ENCODE measurements at places on chromosomes 13 and 19.

GRCh38 chr13:38391341-38391740, 41.7 kb downstream of the UFM1 start:
- DNase-seq: no peak

- DNase-seq: no peak
Observed at GRCh38 chr13:24128112-24128511, 32.4 kb upstream of the SPATA13 start.

GRCh38 chr19:2729943-2730818, 9.0 kb upstream of the DIRAS1 start:
- DNase-seq: no peak

DNA sequence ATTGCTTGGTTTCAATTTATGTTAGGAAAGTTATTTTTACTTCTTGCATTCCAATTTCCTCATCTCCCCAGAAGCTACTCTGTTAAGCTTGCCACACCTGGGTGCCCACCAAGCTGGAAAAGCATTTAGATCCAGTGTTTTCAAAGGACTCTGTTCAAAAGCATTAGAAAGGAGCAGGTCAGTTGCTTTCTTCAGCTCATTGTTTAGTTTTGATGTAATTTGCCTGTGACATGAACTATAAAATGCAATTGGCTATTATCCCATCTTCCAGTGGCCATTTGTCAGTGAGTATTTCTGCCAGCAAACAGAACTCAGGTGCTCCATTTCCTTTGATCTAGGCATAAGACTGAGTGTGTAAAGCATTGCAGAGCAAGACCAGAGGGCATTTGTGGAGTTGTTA, 46.7 kb upstream of the RNF113B start:
- DNase-seq: no peak

DNA sequence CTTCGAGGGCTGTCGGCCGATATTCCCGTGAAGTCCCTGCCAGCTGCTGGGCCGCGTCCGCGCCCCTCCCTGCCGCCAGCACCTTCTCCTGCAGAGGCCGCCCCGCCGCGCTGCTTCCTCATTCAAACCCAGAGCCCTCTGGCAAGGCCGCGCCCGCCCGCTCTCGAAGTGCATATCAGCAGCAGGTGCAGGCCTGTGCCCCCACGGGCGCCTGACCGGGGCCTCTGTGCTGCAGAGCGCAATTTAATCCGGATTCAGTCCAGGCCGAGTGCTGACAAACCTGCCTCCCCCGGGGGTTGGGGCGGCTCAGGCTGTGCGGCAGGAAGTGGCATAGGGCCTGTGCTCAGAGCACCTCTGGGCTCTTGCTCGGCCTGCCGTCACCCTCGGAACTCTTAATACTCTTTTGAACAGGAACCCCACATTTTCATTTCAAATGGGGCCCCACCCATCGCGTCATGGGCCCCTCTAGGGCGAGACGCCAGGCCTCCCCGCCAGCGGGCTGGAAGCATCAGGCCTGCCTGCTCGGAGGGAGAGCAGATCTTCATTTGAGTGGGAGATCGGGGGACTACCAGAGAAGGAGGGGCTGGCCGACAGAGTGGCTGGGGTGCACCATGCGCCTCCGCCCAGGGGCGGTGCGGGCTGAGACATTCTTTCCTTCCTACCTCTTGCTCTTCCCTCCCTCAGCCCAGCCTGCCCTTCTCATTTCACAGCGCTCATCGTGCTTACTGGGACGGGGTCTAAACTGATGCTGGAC, 125.7 kb downstream of the TNFRSF19 start:
- DNase-seq: peak; percentile 49

GRCh38 chr13:101139081-101139480, 277.2 kb downstream of the NALCN start:
- DNase-seq: no peak

GRCh38 chr13:78215458-78216108, 297.0 kb upstream of the EDNRB start:
- DNase-seq: no peak

- no peak for DNase-seq
Observed at GRCh38 chr13:72545030-72545719, 182.3 kb downstream of the MZT1 start.

DNA sequence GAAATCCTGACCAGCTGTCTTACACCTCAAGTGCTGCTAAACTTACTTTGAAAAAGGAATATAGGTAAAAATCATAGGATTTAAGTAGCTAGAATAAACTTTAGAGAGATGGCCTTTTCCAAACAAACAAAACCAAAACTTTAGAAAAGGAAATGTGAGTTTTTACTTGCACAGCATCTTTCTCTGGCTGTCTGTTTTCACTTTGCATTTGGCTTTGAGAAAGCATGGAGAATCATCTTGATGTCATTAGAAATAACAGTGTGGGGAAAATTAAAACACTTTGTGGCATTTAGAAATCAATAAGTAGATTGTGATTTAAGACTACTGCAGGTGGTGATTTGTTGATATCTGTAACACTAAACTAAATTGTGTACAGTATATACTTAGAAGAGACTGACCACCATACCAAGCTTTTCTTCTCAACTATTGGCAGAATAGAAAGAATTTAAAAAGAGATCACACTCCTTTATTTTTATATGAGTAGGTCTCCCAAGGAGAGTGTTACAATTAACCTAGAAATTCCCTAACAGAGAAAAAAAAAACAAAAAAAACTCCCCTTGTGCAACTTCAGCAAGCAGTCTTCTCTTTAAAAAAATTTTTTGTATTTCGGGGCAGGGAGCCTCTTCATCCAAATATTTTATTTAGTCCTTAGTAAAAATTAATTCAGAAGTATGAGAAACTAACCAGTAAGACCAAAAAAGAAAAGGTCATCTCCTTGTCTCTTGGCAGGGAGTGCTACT, 6.1 kb downstream of the WDFY2 start:
- no peak for DNase-seq

GRCh38 chr13:110358381-110358780, 51.3 kb downstream of the COL4A2 start:
- no peak for DNase-seq

GRCh38 chr19:29928831-29929230, 13.2 kb upstream of the URI1 start:
- DNase-seq: no peak

DNA sequence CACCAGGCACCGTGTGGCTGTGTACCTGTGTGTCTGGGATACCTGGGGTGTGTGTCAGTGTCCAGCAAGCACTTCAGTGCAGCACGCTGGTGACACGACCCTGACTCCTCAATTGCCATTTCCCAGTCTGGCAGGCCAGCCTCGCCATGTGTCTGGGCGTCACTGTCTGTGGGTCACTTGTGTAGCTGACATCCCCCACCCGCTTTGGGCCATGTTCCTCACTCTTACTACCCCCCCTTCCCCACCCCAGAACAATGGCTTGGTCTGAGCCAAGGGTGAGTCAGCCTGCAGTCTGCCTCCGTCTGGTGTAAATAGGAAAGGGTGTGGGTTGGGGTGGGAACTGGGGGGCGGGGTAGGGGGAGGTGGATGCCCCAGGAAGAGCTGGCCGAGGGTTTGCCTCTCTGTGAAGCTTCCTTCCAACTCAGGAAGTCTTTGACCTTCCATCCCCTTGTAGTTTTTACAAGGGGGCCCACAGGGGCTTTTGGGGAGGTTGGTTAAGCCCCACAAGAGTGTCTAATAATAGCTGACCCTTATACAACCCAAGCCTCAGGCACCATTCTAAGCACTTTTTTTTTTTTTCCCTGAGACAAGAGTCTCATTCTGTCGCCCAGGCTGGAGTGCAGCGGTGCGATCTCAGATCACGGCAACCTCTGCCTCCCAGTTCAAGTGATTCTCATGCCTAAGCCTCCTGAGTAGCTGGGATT, 17.6 kb downstream of the NOVA2 start:
- no peak for DNase-seq

- DNase-seq: no peak
Observed at GRCh38 chr13:21115231-21115630, 53.8 kb upstream of the LATS2 start.

DNA sequence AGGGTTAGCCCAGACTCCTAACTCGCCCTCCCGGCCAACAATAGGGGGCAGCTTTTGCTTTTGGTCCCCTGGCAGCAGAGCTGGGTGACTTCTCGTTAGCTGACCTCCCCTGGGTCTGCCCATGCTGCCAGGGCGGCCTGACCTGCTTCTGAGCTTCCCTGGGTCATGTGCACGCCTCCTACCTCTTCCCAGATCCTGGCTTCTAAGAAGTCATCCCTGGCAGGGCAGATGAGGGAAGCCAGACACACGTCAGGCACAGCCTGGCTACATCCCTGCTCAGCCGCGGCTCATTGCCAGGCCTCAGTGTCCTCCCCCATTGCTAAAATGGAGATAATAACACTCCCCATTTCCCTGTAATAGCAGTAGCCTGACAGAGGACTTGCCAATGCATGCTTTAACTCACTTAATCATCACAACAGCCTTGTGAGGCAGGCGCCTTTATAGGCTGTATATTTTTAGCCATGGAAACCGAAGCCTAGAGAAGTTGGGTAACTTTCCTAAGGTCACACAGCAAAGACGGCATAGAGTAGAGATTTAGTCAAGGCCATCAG, 2.1 kb downstream of the KCNK6 start:
- DNase-seq: no peak

All from CD4-positive, alpha-beta T cell treated with Interleukin-12 subunit alpha and Interleukin-12 subunit beta, for 1 hour (primary cell).